GM12891 (cell line): ENCODE measurements at places on chromosomes 3 and 15.

GRCh38 chr3:195023576-195023975 is 247.4 kb downstream of the XXYLT1 start:
- DNase-seq, result no peak

DNA sequence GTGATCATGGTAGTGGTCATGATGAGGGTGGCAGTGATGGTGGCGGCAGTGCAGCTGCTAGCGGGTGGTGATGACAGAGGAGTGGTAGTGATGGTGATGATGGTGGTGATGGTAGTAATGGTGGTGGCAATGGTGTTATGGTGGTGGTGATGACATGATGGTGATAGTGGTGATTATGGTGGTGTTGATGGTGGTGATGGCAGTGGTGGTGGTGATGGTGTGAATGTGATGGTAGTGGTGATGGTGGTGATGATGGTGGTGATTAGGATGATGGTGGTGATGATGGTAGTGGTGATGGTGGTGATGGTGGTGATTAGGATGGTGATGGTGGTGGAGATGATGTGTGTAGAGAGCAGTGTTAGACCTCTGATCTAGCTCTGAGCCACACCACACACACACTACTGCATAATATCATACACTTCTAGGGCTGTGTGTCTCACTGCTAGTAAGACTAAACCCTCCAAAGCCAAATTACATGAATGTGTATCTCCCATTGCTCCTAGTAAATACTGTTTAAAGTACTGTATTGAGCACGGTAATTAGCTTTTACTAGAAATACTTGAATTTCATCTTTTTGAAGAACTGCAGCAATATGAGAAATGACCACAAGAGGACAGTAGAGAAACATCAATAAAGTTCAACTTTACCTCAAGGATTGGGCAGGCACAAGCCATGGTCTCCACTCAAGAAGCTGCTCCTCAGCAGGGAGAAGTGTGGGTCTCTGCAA is 28.8 kb downstream of the TMED3 start:
- DNase-seq, result no peak

GRCh38 chr3:125042725-125043406 is 12.9 kb downstream of the HEG1 start:
- no peak for DNase-seq

- DNase-seq, result no peak
These were observed 179.1 kb downstream of the AKAP13 start for GRCh38 chr15:85559530-85559929.

- DNase-seq, result no peak
These were observed 107.4 kb downstream of the KLHL25 start for GRCh38 chr15:85687329-85687728.

GRCh38 chr3:124373524-124373923 is 356.7 kb upstream of the UMPS start:
- DNase-seq, result no peak

- DNase-seq, result no peak
These were observed 301.9 kb downstream of the CACNA2D3 start for GRCh38 chr3:54424292-54424691.

DNA sequence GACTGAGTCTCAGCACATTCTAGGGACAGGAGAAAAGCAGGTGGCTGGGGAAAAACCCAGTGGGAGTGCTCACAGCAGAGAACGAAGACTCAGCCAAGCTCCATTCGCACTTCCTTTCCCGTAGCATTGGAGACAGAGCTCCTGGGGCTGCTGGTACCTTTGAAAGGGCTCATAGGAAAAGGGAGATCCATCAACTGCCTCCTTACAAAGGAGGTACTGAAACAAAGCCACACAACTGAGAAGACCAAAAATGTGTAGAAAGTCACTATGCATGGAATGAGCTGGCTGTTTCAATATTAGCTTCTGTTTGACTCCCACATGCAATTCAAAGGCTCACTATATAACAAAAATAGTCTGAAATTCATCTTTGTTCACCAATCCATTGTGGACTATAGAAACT is 16.9 kb downstream of the STIMATE start:
- no peak for DNase-seq

DNA sequence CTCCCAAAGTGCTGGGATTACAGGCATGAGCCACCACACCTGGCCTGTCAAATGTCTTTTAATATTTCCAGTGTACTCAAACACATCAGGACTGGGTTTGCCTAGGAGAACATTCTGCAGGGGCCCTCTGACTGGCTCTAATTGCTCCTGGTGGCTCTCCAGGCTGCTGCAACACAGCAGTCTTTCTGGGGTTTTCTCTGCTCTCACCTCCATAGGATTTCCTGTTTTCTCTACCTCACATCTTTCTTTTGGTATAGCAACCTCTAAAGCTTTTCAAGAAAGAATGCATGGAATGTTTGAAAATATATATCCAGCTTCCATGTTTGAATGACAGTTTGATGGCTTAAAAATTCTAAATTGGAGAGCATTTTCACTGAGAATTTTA is 83.3 kb upstream of the IGSF10 start:
- DNase-seq, result no peak

DNA sequence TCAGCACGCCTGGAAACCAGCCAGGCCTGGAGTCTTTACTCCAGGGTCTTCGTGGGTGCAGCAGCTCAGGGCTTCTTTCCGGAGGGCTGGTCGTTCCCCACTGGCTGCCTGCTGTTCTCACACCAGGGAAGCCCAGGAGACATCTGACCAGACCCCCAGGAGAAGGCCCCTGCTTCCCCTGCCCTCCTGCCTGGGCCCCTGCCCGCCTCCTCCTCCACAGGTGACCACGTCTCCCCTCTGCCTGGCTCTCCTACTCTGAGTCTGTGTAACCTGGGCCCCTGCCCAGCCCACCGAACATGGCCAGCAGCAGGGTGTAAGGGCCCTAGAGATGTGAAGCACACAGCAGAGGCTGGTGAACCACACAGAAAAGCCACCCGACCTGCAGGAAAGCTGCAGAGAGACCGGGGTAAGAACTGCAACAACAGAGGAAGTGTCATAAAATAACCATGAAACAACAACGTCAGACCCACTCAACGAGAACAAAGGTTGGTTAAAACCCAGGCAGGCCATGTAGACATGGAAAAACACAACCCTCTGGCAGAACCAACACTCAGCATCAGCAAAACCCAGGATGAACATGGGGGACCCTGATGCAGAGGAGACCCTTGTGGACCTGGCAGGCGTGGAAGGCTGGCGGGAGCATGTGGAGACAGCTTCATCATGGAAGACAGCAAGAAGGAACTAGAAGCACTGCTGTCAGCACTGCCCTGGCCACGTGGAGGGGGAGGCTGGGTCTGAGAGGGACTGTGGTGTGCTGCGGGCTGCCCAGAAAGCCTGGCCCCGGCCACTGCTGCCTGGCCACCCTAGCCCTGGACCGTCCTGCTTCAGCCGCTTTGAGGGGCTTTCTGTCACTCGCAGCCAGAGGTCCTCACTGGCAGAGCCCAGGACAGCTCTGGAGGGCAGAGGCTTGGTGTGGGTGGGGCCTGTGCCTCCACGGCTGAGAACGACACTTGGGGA is 20.4 kb downstream of the UROC1 start:
- no peak for DNase-seq

DNA sequence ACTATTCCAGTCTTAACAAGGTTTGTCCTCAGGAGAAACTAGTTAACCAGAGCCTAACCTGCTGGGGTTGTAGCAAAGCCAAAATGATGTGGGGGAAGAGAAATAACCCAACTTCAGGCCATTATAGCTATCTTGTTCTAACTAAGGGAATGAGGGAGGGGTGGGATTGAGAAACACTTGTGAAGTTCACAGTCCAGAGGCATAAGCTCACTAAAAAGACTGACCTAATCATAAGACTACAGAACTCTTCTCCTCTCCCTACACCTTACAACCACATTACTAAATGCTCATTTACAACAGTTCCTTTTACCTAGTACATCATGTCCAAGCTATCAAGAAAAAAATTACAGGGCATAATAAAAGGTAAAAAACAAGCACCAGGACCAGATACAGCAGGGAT is 52.8 kb downstream of the UBE3A start:
- no peak for DNase-seq

DNA sequence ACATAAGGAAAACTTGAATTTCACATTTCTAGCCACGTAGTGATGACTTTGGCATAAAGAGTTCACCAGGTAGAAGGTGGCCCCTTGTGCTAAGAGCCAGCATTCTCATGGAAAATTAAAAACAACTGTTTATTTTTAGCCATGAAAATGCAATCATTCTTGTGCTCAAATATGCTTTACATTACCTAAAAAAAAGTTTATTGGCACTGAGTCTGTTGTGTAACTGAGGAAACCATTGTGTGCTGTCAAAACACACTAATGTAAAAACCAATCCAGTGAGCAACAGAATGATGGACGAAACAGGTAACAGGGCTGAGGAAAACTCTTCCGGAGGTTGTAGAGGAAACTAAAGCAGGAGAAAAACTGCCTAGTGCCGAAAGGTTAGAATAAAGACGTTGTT is 287.0 kb upstream of the TMC3 start:
- DNase-seq, result no peak

DNA sequence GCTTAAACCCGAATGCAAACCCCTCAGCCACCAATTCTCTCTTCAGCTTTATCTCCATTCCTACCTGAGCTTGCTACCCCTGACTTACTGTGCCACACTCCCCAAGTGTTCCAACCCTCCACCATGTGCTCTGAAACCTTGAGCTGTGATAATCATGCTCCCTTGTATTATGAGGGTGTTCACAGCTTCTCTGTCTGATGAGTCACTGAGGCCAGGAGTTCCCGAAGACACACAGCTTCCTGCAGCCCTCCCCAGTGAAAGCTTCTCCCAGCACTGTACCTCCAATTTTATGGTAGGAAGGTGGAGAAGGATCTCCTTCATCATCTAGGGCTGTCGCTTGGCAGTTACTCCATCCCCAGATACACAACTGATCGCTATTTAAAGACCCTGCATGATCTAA is 24.9 kb downstream of the STAC start:
- no peak for DNase-seq
